Activated CD4-positive, alpha-beta memory T cell treated with anti-CD3 and anti-CD28 coated beads, Interleukin-2, amount 10 ng/mL, durations not matched to agents 7 days and 5 days (primary cell): ENCODE measurements at places on chromosomes 2 and 18.

DNA sequence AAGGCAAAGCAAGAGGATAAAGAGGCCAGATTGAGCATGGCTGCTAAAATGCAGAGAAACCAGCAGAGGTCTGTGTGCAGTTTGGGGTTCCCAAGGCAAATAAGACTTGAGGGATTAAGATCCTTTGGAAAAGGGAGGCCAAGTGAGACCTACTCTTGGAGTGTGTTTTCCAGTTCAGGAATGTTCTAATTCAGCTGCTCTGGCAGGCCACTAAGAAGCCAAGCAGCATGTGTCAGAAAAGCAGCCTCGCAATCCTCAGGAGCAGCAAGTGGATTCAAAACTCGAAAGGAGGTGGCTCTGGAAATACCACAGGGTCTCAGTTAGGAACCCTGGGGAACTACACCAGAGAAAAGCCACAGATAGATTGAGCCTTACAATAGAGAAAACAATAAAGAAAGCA lies 569.2 kb downstream of the METTL4 start:
- no peak for DNase-seq

DNA sequence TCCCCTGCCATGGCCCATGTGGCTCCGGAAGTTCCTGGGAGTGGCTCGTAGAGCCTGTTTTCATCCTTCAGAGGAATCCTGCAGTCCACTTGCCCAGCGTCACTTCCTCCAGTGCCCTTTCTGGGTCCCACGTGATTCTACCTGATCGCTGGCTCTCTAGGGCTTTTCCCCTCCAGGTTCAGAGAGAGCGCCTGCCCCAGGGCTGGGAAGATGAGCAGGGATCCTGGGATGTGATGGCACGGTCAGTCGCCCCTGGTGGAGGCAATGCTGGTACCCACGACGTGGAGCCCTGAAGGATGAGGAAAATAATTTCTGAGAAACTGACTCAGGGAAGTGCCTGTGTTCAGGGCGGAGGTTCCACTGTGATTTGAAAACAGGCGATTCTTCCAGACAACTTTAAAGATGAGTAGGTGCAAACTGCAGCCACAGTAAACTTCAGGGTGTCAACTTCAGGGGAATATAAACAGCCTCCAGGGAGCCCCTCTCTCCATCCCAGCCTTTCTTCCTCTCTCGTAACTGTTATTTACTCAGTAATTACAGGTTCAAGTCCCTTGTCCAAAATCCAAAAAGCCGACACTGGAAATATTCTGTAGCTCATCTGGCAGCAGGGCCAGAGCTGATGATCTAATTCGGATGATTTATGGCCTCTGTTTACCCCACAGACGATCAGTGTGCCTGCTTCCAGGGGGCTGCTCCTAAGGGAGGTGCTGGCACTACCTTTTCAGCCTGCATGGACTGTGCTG lies 105.9 kb downstream of the AGAP1 start:
- no peak for DNase-seq

DNA sequence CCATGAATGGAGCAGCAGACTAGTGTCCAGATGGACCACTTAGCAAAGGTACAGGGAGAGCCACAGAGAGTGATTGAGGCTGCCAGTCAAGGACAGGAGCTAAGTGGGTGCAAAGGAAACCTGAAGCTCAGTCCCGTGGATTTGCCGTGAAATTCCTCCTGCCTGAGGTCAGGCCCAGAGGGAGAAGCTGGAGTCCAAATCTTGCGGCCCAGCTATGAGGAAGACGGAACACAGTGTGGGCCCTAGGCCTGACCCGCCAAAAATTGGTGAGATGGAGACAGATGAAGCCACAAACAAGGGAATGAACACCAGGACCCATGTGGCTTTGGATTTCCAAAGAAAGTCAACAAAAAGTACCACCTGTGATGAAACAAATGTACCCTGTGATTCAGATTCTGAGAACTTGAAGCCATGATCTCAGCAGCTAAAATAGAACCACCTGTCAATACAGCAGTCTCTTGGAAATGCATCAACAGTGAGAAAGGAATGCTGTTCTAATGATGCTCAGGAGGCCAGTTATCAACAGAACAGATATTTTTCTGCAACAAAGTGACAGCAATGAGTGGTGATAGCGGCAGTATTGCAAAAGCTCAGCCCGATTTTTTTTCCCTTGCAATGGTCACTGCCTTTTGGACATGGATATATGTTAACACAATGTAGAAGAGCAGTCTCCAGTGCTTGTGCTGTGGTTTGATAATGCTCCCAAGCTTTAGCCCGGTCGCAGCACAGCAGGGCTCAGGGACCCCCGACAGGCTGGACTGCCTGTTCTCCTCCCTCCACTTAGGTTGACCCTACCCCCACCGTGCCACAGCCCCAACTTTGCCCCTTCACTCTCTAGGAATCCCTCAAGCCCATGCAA lies 10.7 kb downstream of the COL6A3 start:
- DNase-seq: no peak

DNA sequence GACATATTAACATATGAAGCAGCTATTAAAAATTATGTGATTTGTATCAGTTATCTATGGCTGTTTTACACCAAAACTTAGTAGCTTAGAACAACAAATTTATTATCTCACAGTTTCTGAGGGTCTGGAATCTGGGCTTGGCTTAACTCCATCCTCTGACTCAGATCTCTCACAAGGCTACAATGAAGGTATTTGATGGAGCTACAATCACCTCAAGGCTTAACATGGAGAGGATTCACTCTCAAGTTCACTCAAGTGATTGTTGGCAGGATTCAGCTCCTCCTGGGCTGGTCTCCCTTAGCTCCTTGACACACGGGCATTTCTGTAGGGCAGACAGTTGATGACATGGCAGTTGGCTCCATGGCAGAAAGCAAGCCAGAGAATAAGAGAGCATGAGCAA lies 133.0 kb upstream of the SLC14A2 start:
- no peak for DNase-seq

DNA sequence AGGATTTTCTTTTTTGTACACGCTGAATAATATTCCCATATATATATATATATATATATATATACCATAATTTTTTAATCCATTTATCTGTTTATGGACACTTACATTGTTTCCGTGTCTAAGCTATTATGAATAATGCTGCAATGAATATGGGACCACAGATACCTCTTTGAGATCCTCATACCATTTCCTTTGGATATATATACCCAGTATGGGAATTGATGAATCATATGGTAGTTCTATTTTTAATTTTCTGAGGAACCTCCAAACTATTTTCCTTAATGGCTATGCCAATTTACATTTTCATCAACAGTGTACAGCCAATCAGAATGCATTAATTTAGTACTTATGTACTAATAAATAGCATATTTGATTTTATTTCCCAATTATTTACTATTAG lies 53.1 kb downstream of the MERTK start:
- no peak for DNase-seq

DNA sequence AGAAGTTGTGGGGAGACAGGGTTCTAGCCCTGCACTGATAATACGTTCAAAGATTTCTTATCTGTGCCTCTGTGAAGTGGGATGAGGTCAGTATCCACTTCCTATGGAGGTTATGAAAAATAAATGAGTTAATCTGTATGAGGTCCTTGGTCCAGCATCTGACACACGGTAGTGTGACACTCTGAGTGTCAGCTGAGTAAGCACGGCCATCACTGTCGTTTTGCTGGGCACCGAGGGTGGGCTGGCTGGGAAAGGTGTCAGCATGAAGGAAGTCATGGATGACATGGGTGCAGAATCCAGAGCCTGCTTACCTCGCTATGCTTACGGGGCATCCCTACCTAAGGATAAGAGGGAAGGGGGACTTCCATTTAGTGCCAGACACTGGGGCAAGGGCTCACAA lies 150.3 kb downstream of the INHBB start:
- no peak for DNase-seq

DNA sequence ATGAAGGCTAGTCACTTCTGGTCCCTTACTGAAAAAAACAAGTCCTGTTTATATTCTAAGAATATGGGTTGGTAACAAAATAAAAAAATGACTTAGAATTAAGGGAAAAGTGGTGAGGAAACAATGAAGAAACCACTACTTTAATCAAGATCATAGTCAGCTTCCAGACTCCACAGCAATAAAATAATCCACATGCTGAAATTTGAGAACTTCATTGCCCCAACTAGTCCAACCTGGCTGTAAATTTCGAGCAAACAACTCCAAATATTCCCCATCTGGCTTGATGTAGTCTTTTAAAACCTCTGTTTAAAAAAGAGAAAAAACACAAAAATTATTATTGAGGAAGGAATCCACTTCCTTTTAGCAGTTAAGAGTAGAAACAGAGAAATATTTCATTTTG lies 32.5 kb downstream of the METTL4 start:
- no peak for DNase-seq

DNA sequence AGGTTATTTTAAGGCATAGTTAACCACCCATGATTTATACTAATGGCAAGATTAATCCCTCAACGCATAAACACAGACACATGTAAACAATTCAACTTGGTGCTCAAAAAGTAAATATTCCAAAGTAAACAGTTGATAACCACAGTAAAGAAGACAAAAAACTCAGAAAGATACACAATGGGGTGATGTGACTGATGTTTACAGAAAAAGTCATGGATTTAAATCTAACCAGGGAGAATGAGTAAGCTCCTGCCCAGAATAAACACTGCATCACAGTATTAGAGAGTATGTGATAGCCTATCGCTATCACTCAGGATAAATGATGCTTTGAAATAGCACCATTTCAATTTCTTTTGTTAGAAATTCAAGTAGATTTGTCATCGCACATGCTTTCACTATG lies 49.3 kb downstream of the HIBCH start:
- DNase-seq: no peak

DNA sequence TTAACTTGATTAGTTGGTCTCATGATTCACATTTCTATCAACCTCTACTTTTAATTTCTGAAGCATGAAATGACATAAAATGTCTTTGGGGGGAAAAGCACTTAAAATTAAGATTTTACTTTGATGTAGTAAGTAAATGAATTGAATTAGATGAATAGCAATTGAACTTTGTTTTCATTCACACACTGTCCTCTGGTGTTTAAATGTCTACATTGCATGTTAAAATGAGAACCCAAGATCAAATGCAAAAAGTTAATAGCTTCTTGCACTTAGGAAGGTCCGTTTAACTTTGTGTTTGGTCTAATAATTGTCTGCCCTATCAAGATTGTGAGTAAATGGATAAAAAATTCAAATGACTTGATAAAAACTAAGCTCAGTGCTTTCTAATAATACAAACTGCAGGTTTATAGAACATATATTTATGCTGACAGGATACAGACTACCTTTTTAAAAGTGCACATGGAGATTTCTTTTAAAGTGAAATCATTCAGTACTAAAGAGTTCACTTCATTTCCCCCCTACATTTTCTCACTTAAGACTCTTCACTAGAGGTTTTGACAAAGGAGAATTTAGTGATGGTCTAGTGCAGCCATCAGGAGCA lies 156.2 kb upstream of the NABP1 start:
- DNase-seq: no peak

- DNase-seq: no peak
These were observed 82.1 kb downstream of the TSN start for GRCh38 chr2:121837591-121837990.

DNA sequence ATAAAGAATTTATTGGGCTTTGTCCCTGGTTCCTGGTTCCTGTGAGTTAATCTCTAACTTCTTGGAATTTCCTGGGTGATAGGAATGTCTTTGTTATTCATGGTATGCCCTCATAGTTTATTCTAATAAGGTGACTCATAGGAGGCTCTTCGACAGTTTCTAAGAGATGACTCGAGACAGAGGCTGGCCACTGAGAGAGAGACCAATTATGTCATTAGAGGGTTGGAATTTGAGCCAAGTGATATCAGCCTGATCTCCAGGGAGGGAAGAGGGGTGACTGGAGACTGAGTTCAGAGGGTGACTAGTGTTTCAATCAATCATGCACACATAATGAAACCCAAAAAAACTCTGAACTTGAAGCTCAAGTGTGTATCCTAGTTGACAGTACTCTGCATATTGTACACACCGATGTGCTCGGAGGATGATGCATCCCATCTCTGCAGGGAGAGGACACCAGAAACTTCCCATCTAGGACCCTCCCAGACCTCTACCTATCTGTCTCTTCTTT lies 185.7 kb downstream of the MTCL1 start:
- no peak for DNase-seq

DNA sequence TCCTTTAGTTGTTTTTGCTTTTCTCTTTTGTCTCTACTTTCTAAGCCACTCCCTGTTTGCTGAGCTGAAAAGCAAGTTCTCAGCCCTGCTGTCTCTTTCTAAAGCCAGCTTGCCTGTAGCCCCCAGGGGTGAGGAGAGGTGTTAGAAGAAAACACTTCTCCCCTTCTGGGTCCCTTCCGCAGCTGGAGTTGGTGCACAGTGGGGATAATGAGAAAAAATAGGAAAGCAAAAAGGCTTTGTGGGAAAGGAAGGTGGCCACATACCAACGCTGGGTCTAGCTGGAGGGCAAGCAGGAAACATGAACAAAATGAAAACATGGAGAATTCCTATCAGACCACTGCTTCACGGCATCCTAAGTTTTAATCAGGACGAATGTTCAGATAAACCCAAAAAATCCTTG lies 15.5 kb upstream of the SLC20A1 start:
- no peak for DNase-seq

GRCh38 chr2:68946117-68946516 lies 6.6 kb downstream of the GKN2 start:
- no peak for DNase-seq

DNA sequence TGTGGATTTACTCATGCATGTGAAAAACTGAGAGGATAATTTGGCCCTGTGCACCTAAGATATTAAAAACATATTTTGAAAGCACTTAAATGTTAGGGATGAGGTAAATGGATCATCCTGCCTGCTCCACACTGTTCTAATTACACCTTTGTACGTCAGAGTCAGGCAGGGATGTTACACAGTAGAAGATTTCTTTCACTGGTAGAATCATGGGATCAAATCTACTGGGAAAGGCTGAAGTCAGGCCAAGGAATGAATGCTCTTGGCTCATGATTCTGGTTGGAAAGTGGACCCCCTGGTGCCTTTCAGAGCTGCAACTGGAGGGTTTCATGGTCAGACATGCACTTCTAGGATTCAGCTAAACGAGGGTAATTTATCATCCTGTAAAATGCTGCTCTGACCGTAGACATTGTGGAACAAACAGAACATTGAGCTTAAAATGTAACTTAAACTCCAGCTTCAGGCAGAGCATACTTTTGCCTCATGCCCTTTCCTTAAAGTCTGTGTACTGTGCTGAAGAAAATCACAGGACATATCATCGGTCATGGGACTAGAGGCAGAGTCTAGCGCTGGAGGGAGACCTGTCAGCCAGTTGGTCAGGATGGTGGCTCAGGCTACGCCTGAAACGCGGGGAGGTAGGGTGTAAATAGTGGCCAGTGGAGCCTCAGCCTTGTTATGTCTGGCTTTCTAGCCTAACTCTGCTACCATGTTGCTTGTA lies 4.9 kb downstream of the KCNE4 start:
- no peak for DNase-seq
